Liver (tissue), 10 donors: ENCODE measurements at places on chromosomes 16 and 17.

DNA sequence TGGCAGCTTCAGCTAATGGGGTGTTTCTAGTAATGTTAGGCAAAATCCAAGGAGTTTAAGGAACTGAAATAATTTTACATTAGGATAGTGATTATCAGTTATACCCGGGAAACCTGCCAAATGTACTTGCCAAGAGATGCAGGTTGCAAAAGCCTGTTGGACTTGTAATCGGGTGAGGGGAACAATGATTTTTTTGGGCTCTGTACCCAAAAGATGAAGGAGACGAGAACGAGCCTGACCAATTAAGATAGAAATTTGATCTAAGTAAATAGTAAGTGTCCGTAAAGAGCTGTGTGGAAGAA, 56.3 kb upstream of the ARL4D start:
- no peaks in the 10 kb centered on the region for H3K4me1 ChIP-seq
- no peaks in the 10 kb centered on the region for H3K36me3 ChIP-seq

DNA sequence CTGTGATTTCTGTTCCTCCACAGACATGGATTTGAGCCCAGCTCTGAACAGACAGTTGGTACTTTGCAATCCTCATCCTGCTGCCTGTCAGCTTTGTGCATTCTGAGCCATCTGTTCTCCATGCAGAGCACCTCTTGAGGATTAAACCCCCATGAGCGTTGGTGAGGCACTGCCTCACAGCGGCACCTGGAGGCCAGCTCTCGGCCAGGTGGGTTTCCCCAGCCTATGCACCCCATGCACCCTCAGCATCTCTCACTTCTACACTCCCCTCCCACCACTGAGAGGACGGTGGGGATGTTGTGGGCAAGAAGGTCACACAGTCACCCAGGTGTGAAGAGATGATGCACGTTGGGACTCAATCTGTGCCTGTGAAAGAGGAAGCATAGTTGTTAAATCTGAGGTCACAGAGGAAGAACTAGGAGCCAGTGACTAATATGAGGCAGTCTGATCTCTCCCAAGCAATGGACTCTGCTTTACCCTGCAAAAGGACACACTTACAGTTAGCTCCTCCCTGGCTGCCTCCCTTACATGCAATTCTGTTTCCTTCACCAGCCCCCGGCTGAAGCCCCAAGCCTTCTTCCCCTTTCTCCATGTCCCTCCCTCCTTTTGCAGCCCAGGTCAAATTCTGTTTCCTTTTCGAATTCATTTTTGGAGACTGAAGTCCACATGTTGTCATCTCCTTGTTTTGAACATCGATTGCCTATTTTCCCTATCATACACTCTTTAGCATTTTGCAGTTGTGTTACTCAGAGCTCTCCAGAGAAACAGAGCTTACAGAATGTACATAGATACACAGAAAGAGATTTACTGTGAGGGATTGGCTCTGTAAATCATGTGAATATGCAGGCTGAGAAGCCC, 58.5 kb downstream of the HS3ST3B1 start:
- peaks cover 18% of the 10 kb centered on the region for H3K4me1 ChIP-seq
- H3K27ac ChIP-seq, result peak overlapping the region; percentile 31
- DNase-seq, result no peak
- H3K36me3 ChIP-seq, result no peaks in the 10 kb centered on the region
- no peak overlapping the region for H3K4me3 ChIP-seq

- DNase-seq, result no peak
- no peaks in the 10 kb centered on the region for H3K27me3 ChIP-seq
- H3K27ac ChIP-seq, result peak overlapping the region; percentile 82
- no peaks in the 10 kb centered on the region for H3K36me3 ChIP-seq
- no peak overlapping the region for H3K4me3 ChIP-seq
These were observed 60.7 kb downstream of the OR1D5 start for GRCh38 chr17:3002538-3003295.

DNA sequence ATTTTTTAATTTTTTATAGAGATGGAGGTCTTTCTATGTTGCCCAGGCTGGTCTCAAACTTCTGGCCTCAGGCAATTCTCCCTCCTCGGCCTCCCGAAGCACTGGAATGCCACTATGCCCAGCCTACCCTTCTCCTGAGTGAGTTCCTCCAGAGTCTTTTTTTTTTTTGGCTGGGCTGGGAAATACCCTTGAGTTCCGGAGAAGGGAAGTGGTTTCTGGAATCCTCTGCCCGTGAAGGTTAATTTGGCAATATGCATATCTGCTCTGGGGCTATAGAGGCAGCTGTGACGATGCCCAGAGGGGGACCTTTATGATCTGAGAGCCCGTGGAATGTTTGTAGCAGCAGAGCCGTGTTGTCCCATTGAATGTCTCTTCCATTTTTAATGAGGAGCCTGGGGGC, 217.5 kb downstream of the RBFOX1 start:
- H3K27me3 ChIP-seq, result peaks cover 4% of the 10 kb centered on the region
- no peak overlapping the region for H3K4me3 ChIP-seq
- no peak for DNase-seq
- H3K27ac ChIP-seq, result no peak overlapping the region

DNA sequence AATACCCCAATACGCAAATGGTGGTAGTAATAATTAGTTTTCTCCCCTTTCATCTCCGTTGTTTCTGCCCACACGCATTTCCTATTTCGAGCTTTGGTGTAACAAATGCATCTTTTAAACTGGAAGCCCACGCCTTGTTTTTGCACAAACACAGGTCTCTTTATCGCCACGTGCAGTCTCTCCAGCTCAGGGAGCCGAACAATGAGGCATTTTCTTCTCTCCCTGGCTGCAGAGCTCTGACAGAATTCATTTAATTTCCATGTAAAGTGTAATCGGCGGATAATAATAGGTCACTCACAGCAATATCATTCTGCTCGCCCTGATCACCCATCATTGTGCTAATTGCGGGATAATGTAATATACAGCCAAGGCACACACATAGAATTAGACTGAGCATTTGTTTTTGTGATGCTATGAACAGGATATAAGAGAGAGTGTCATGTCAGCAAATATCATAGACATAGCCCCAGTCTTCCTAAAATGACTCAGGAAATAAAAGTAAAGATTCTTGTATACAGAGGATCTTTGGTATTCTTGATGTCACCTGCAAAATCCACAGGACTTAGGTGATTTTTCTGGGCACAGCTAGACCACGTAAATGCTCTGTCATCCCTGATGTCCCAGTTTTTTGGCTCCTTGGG, 452.6 kb upstream of the CDH11 start:
- H3K27me3 ChIP-seq, result no peaks in the 10 kb centered on the region
- no peaks in the 10 kb centered on the region for H3K4me1 ChIP-seq
- no peak overlapping the region for H3K27ac ChIP-seq
- H3K4me3 ChIP-seq, result no peak overlapping the region

DNA sequence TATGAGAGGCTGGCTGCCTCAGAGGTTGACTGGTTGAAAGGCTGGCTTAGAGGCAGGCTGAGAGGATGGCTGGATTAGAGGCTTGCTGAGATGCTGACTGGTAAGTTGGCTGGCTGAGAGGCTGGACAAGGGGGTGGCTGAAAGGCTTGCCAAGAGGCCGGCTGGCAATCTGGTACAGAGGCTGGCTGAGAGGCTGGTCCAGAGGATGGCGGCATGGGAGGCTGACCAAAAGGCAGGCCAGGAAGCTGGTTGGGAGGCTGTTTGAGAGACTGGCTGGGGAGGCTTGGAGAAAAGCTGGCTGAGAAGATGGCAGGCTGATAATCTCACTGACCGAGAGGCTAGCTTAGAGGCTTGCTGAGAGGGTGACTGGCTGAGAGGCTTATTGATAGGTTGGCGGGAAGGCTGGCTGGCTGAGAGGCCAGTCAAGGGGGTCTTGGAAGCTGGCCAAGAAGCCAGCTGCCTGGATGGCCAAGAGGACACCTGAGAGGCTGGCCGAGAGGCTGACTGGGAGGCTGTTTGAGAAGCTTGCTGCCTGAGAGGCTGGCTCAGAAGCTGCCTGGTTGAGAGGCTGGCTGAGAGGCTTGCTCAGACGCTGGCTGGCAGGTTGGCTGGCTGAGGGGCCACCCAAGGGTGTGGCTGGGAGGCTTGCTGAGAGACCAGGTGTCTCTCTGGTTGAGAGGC, 34.2 kb upstream of the ACSM2B start:
- H3K27me3 ChIP-seq, result no peaks in the 10 kb centered on the region
- no peak overlapping the region for H3K4me3 ChIP-seq
- peaks cover 46% of the 10 kb centered on the region for H3K4me1 ChIP-seq
- H3K36me3 ChIP-seq, result no peaks in the 10 kb centered on the region
